Forelimb muscle (tissue), 1 donor: ENCODE measurements at places on chromosomes 4 and X. TPM values are rescaled to one million over a fixed set of nuclear protein-coding genes. Genes with fewer than 3 reads are reported as not detected.

DNA sequence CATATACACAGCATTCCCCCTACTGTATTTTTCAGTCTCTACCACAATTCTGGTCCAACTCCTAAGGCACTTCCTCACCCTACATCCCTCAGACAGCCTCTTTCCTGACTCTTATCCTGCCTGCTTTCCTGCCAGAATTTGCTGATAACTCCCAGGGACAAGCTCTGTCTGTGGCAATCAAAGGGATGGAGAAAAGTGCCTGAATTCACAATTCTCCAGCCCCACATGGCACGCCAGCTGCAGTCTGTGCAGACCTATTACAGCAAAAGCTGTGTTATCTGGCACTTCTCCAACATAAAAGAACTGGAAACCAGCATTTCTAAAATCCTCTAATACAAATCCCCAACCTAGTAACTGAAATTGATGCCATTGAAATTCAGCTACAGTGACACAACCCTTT, 404.8 kb downstream of the KLHL13 start:
- no peak for DNase-seq

- no peak for DNase-seq
These were observed 32.9 kb upstream of the RAB40A start for GRCh38 chrX:103552236-103552635.

DNA sequence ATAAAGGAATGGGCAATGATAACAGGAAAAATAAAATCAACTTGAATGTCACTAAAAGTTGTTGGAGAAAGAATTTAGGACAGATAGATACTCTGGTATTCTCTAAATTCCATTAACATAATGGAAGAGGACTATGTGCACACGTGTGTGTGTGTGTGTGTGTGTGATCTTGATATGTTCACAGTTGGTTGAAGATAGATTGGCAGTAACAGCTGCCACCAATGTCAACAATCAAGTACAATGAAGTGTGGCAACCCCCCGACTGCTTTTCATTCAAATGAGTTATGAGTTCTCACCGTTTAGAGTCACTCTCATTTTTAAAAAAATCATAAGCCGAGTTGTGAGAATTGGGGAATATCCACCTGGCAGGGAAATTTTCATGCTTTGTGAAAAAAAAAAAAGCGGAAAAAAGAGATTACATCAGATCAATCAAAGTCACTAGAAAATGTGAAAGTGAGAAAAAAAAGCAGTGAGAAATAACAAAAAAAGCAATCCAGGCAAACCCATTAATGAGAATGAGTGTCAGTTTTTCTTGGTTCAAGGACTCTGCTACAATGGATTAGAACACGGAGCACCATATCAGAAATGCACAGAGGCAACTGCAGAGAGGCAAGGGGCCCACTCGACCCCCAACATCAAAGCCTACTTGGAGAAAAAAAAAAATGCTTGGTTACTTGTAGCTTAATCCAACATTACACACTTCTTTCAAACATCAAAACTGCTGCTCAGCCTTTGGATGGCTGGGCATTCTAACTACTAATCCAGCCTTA, 414.9 kb upstream of the PITX2 start:
- DNase-seq = no peak

DNA sequence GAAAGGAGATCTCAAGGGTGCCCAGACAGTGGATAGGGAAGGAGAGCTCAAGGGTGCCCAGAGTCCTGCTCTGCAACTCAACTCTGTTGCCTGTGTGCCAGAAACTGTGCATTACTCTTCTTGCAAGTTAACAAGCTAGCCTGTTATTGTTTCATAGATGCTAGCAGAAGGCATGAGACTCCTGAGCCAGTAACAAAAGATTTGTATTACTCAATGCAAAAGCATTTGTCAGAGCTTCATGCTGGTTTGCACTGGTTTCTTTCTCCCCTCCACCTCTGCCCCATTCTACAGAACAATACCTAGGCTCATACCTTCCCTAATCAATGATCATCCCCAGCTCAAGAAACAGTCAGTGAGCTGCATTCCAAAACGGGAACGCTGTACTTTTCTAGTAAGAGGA, 124.5 kb upstream of the NEIL3 start:
- DNase-seq = no peak

DNA sequence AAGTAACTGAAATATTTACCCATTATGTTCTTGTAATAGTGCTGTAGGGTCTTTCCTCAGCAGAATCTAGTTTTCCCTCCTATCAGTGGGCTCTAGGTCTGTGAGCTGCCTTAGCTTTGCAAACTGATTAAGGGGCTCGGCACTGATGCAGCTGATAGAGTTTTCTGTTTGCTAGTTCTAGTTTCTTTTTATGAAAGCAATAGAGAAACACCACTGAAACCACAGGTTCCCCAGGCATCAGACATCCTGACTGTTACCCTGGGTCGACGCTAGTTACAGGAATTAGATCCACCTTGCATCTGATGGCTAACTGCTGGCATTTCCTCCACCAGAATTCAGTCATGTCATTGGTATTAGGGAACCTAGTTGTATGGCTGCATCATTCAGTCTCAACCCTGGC, 225.0 kb upstream of the VCX start:
- no peak for DNase-seq

- no peak for DNase-seq
These were observed 430.1 kb upstream of the FRG1 start for GRCh38 chr4:189510601-189511000.

DNA sequence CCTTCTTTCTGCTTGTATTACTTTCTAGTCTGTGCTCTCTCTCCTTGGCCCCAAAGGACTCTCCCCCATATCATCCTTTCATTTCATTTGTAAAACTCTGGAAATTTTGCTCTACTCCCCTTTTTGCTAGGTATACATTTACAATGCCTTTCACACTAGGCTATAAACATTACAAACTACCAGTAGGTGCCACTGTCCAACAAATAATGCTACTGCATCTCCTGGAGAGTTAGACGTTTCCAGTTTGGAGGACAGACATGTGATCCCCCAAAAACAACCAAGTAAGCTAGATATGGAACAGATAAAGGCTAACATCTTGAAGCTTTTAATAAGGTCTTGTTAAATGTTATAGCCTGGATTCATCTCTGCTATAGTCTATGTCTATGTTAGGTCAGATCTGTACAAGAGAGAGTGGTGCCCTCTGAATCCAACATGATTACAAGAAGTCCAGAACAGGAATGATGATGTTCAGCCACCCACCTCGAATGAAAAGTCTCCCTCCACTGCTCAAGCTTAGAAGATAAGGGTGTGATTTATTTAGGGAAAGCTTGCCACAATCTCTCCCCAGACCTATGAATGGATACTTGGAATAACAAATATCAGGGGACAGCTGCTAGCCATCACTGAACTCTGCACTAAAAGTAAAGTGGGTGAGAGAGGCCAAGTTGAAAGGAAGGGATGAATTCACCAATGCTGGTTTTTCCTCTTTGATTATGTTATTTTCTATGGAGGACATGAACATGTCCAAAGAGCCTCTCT, 14.3 kb downstream of the CBR4 start:
- no peak for DNase-seq

GRCh38 chrX:40479777-40480318, 100.9 kb upstream of the ATP6AP2 start:
- DNase-seq = no peak

- no peak for DNase-seq
These were observed 189.3 kb downstream of the DHRSX start for GRCh38 chrX:2311501-2311900.

ADGRL3 gene
- 19.5 TPM for polyA plus RNA-seq

GRCh38 chr4:95531141-95531540, 17.6 kb downstream of the UNC5C start:
- no peak for DNase-seq

- DNase-seq = no peak
These were observed 177.3 kb downstream of the PABPC4L start for GRCh38 chr4:134024251-134024650.

CYTL1 gene
- 6.4 TPM for polyA plus RNA-seq
